COR-L47 (cell line): ENCODE measurements at places on chromosomes 6 and 20.

GRCh38 chr6:12137480-12137879 is 125.4 kb downstream of the HIVEP1 start:
- DNase-seq = peak; percentile 17

DNA sequence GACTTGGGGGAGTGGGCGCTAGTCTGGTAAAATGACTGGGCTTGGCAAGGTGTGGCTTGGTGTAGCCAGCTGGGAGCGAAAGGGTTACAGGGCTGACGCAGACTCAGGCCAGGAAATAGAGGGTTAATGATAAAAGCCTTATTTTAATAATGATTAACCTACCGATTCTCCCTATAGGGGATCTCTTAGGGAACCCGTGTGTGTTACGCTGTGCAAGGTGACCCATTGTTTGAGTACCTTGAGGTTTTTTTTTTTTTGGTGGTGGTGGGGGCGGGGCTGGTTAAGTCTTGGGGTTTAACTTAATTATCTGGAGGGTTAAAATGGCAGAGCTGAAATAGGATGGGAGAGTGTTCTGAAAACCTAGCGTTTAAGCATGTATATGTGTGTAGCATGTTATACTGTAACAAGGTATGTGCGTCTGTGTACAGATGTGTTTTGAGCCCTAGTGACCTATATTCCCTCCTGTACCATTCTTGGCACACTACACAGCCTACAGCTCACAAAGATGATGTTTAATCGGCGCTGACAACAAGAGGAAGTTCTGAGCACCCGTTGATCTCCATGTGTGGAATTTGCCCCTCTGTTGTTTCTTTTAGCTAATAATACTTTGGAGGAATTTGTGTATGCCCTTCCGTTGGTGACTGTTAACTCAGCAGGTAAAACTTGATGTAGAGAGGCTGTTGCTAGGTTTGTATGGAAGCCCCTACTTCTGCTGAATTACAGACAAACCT is 1.3 kb downstream of the CARMIL1 start:
- DNase-seq = no peak

DNA sequence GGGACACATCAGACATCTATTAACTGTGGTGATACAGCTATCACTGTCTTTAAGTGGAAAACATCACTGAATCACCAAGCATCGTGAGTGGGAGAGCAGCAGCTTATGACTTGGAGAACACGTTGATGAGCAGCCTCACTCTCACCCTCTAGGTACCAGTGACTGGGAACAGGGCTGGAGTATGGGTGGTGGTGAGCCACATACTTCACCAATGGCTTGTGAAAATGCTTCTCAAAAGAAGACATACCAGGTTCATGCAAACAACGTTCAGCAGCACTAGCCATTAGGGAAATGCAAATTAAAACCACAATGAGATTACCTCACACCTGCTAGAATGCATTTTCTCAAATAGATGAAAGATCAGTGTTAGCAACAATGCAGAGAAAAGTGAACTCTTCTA is 25.3 kb downstream of the SNX5 start:
- DNase-seq = no peak

GRCh38 chr20:20731000-20731944 is 18.8 kb upstream of the RALGAPA2 start:
- no peak for DNase-seq

- DNase-seq = no peak
These were observed 9.9 kb downstream of the ANKRD66 start for GRCh38 chr6:46756469-46757213.

GRCh38 chr6:104704191-104704590 is 155.5 kb downstream of the HACE1 start:
- DNase-seq = no peak

- DNase-seq = no peak
These were observed 141.8 kb downstream of the CDC5L start for GRCh38 chr6:44529146-44529905.

GRCh38 chr6:22236626-22237414 is 60.0 kb downstream of the PRL start:
- no peak for DNase-seq
